ENCODE measurements at places on chromosomes 1 and 21.

- DNase-seq: no peak
Measured at GRCh38 chr1:95119273-95119672, 2.1 kb downstream of the TLCD4 start.

GRCh38 chr1:16298653-16299052, 53.6 kb downstream of the FBXO42 start:
- no peak for DNase-seq

DNA sequence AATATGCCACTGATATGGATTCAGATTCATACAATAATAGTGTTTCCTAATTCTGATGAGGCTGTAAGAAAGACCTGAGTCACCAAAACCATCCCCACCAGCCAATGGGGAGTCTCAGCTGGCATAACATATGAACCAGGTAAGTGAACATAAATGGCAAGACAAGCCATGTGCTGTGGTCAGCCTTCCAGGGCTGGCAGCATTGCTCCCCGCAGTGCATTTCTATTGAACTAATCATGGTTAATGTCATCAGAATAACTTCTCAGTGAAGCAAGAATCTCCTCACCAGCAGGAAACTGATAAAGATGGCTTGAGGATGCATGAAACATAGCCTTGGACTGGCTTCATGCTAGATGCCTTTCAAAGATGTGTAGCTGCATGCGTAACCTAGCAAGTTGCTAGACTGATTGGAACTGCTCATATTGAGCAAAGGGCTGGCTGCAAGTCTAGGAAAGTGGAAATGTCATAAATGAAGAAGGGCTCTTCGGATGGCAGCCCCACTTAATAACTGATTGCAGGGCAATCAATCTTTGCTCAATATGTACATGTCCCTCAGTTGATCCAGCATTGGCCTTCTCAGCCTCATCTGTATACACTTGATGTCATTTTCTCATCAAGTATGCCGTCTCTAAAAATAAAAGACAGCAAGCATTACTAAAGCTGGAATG, 88.0 kb downstream of the NTNG1 start:
- DNase-seq: no peak

DNA sequence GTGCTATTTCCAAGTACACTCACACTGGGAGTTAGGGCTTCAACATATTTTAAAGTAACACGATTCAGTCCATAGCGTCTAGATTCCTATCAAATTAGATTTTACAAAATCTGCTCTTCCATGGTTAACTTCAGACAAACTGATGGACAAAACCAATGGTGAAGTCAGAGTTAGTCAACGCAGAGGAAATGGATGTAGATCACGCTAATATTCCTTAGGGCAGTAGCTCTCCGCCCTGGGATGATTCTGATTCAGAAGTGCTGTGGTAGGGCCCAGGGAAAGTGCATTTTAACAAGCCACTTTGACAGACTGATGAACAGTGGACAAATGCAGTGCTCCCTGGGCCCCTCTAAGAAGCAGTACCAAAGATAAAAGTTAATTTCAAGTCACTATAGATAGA, 83.2 kb downstream of the HIVEP3 start:
- DNase-seq: no peak

GRCh38 chr1:152699746-152700145, 1.6 kb downstream of the LCE2A start:
- no peak for DNase-seq

DNA sequence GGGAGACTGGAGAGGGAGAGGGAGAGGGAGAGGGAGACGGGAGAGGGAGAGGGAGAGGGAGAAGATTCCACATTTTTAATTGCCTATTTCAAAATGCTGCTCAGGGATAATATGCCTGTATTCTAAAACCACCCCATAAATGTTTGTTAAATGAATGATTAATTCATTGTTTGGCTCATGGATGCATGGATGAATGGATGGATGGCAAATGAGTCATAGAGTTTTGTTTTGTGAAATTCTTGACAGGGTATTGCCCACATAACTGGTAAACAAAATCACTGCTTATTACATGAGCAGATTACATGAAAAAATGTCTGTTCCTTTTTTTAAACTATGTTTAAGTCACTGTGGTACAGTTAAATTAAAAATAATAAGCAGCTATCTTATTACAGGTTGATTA, 220.4 kb downstream of the ZP4 start:
- DNase-seq: no peak

GRCh38 chr1:17569200-17570139, 30.0 kb downstream of the ARHGEF10L start:
- peak; percentile 68 for DNase-seq

DNA sequence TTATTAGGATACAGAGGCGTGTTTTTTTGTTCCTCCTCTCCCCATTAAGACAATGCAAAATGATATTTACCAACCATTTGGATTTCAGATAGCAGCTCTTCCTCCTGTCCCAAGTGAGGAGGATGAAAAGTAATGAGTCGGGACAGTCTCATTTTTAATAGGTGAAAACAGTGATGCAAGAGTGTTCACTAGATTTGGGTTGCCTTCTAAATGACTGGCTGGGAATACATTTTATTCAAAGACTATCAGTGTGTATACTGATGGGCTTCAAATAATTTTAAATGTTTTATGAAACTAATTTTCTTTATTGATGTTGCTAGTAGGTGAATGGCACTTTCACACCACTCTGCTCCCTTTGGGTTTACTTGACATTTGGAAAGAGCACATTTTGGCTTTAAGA, 2.1 kb downstream of the RCOR3 start:
- no peak for DNase-seq

GRCh38 chr1:115656461-115657077, 14.8 kb downstream of the VANGL1 start:
- no peak for DNase-seq

- DNase-seq: no peak
Measured at GRCh38 chr1:69739251-69739605, 171.5 kb downstream of the LRRC7 start.

GRCh38 chr1:235244974-235245592, 82.9 kb downstream of the ARID4B start:
- DNase-seq: no peak

Measured in caudate nucleus (tissue), 63 donors.